ENCODE measurements at places on chromosomes 5 and 9.

DNA sequence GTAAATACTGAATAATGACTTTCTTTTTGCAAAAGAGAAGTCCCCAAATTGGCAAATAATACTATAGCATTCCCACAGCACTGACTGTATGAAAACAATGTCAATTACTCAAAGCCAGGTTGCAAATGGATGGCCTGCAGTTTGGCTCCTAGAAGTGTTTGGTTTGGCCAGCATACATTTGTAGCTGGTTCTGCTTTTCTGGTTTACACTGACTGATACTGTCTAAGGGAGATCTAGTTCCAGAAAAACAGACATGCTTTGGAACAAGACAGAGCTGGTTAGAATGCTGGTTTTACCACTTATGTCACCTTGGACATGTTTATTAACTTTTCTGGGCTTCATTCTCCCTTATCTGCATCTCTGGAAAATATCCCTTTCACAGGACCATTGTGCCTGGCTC lies 81.5 kb upstream of the TRPM3 start:
- DNase-seq: no peak

DNA sequence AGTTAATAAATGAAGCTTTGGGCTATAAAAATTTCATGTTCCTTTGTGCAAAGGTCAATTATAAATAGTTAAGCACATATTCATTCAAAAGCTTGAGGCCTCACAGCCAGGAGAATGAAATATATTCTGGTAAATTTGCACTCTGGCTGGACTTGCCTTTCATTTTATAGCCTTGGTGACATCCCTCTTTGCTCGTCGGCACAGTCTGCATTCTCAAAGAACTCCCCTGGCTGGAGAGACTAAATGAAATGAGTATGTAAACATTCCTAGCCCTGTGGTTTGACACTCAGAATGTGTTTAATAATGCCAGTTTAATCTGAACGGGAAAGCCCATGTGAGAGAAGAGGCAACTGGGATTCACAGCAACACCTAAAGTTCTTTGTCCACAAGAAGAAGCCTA lies 285.6 kb downstream of the BRINP1 start:
- no peak for DNase-seq

DNA sequence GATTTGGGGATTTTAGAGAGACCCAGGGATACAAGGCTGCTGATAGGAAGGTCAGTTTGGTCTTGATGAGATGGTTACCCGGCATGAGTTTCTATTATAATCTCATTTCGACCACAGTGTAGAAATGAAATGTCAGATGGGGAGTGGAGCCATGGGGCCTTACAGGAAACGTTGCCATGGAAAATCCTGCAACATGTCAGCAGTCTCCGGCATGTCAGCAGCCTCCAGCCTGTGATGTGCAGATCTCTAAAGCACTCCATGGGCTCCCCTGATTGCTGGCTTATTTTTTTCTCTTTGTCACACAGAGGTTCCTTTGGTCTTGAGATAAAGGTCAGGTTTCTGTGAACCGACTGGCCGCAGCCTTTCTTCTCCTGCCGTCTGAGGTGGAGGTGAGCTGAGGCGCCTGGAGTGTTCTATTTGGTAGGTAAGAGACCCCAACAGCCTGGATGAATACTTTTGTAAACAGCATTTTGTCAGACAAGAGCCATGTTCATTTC lies 208.7 kb upstream of the DAP start:
- DNase-seq: no peak

- DNase-seq: no peak
These were observed 1244.1 kb upstream of the ACO1 start for GRCh38 chr9:31140316-31140715.

- no peak for DNase-seq
These were observed 408.7 kb upstream of the PIK3R1 start for GRCh38 chr5:67806654-67807438.

DNA sequence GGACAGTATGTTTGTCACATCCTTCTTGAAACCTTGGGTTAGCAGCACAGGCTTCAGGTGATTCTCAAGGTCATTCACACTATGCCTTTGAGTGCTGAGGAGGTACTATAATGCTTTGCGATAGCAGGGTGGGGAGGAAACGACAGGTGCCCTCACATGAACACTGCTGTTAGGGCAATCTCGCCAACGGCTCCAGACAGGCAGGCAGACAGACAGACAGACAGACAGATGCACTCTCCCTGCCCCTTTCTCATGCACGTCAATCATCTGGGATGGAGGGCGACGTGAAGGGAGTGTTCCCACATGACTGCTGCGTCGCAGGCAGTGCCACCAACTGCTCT lies 82.9 kb downstream of the RAPGEF1 start:
- no peak for DNase-seq

DNA sequence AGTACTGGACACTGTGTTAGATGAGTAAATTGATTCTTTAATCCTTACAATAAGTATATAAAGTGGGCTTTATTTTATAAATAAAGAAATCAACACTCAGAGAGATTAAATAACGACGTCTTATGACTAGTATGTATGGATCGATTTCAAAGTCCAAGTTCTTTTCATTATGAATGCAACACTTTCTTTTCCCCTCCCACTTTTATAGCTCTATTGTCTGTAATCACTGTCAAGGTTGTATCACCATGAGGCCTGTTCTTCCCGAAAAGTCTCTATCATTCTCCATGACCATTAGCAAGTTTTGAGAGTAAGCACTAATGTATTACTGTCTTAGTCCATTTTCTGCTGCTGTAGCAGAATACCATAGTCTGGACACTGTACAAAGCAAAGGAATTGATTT lies 228.4 kb downstream of the TLR4 start:
- no peak for DNase-seq

- no peak for DNase-seq
These were observed 69.9 kb downstream of the CRB2 start for GRCh38 chr9:123425836-123426365.

- DNase-seq: no peak
These were observed 27.4 kb downstream of the SLC36A1 start for GRCh38 chr5:151474799-151475198.

- DNase-seq: no peak
These were observed 40.4 kb downstream of the NAA35 start for GRCh38 chr9:85981369-85981768.

DNA sequence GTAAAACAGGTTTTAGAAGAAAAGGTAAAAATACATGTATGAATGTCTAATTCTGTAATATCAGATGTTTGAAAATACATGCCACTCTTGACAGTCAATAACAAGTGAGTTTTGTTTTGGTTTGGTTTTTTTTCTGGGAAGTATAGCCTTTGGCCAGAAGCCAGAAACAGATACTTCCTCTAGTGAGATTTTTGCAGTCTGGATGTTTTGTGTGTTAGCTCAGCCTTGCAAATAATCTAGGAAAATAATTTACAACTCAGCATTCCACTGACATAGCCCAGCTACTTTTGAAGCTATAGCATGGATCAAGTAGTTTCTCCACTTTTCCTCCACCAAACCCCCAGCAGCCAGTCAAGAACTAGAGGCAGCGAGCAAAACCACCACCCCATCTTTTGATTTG lies 56.7 kb downstream of the SLC1A1 start:
- no peak for DNase-seq

GRCh38 chr5:32598260-32598937 lies 13.0 kb downstream of the SUB1 start:
- no peak for DNase-seq

DNA sequence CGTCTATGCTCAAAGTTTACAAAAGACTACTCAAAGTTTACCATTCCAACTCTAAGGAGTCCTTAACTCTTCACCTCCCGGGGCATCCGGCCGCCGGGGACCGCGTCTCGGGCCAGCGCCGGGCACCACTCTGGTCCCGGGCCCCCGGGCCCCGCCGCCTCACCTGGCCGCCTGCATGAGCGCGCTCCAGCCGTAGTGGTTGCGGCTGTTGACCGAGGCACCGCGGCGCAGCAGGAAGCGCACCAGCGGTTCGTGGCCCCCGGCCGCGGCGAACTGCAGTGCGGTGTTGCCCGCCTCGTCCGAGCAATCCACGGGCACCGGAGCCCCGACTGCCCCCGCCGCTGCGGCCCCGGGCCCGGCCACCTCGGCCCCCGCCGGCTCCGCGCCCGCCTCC lies 388 bp downstream of the ANKS6 start:
- no peak for DNase-seq

DNA sequence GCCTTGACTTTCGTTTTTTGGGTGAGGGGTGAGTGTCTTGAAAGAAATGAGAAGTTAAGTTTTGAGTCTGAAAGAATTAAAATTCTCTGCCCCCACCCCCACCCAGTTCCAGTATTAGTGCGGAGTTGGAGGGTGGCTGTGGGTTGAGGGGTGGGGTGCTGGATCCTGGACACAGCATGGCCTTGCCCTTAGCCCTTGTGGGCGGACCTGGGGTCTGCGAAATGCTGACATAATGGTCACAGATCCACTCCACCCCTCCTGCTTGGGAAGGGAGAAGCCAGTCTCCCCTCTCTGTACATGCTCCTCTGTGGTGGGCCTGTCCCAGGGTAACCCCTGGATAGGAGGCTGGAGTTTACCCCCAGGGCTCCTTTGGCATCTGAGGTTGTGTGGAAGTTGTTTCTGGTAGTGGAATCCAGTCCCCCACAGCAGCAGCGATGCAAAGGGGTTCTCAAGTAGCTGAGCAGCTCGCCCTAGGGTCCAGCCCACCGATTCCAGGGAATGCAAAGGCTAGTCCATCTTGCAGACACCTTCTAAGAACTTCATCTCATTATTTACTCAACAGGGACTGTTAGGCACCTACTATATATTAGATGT lies 42.8 kb upstream of the TCF7 start:
- no peak for DNase-seq

GRCh38 chr9:90881648-90882047 lies 80.0 kb downstream of the SYK start:
- DNase-seq: no peak

GRCh38 chr9:95506428-95506677 lies 10.4 kb downstream of the PTCH1 start:
- no peak for DNase-seq

- DNase-seq: no peak
These were observed 478.1 kb upstream of the NMUR2 start for GRCh38 chr5:152883066-152883775.

DNA sequence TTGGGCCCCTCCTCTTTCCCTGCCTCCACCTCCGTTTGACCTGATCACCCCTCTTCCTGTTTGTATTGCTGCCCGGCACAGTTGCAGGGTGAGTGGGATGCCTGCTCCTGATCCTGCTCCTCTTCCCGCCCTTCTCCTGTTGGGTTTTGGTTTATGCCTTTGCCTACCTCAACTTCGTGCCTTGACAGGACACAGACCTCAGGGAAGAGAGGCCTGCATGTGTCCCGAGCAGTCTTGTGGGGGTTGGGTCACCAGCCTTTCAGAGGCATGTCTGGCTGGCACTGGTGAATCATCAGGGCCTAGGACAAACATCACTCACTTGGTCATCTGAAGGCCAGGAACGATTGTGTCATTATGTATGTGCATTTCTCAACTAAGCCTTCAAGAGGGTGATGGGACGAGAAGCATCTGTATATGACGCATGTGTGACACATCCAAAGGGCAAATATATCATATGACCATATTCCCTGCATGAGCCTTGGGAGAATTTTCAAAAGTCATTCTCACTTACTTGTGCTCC lies 56.9 kb downstream of the NPR3 start:
- DNase-seq: peak; percentile 98

- no peak for DNase-seq
These were observed 164.6 kb upstream of the DMRT1 start for GRCh38 chr9:676780-677438.

GRCh38 chr9:278651-279050 lies 64.0 kb downstream of the DOCK8 start:
- DNase-seq: no peak

- no peak for DNase-seq
These were observed 194.2 kb downstream of the TENT4A start for GRCh38 chr5:6907320-6907918.

- DNase-seq: no peak
These were observed 52.4 kb downstream of the MEF2C start for GRCh38 chr5:88830567-88830966.

DNA sequence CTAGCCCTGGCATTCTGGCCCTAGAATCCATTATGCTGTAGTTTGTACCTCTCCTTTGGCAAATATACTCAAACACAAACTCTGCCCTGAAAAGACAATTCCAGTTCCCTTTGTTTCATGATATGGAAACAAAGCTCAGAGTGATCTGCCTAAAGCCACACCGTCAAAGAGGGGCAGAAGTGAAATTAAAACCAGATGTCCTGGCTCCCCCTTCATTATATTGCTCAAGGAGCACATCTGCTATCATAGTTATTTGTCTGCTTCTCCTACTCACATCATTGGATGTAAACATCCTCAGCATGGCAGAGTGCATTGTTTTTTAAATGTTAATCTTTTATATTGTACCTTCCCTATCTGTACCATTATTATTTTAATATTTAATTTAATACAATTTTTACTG lies 266.7 kb upstream of the SMARCA2 start:
- DNase-seq: no peak

GRCh38 chr5:179368126-179368805 lies 23.0 kb upstream of the ADAMTS2 start:
- no peak for DNase-seq

GRCh38 chr5:88886252-88886651 lies 3.3 kb upstream of the MEF2C start:
- no peak for DNase-seq

DNA sequence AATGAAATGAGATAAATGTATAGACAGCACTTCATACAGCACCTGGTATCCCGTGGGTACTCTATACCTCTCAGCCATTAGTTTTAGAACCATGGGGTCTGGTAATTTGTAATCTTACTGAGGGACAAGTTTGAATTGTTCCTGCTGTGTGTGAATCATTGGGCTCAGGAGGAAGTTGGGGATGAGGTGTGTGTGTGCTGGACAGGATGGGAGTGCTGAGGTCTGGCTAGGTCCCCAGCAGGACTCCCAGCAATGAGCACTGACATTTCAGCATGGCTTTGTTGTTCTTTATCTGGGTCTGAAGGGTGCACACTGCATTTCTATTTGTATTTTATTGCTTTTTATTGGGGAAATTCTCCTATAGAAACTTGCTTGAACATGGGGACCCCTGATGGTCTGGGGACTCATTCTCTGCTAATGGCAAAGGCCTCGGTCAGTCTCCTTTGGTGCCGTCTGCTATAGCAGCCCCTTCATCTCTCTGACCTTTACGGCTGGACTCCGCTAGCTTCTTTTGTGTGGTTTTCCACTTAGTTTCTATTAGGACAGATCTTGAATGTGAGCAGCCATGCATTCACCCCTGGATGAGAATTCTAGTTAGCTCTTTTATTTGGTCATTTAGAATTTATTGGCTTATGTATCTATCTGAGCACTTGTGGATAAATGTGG lies 98.1 kb downstream of the SREK1 start:
- no peak for DNase-seq

- DNase-seq: no peak
These were observed 25.2 kb downstream of the TMEM252 start for GRCh38 chr9:68515326-68516017.

- no peak for DNase-seq
These were observed 153.3 kb downstream of the SLF1 start for GRCh38 chr5:94771742-94772141.

- DNase-seq: peak; percentile 52
These were observed 61.8 kb upstream of the CPLX2 start for GRCh38 chr5:175809531-175810121.

- no peak for DNase-seq
These were observed 3.5 kb downstream of the RUFY1 start for GRCh38 chr5:179553875-179554274.
